ENCODE measurements at places on chromosomes 13 and 19.

DNA sequence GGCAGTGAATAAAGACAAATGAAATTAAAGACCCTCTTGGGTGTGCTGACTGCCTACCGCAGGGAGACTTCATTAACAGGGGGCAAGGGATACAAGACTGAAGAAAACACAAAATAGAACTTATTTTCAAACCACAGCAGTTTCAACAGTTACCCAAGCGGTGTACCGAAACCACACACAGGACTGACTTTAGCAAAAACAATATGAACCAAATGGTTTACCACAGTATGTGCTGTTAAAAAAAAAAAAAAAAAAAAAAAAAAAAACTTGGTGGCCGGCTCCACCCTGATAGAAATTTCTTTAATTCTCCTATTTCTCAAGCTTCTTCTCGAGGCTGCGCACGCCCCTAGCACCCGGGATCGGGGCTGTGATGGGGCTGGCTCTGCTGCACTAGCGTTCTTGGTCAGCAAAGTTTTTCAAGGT is 42.6 kb downstream of the KLF2 start:
- DNase-seq, result no peak

DNA sequence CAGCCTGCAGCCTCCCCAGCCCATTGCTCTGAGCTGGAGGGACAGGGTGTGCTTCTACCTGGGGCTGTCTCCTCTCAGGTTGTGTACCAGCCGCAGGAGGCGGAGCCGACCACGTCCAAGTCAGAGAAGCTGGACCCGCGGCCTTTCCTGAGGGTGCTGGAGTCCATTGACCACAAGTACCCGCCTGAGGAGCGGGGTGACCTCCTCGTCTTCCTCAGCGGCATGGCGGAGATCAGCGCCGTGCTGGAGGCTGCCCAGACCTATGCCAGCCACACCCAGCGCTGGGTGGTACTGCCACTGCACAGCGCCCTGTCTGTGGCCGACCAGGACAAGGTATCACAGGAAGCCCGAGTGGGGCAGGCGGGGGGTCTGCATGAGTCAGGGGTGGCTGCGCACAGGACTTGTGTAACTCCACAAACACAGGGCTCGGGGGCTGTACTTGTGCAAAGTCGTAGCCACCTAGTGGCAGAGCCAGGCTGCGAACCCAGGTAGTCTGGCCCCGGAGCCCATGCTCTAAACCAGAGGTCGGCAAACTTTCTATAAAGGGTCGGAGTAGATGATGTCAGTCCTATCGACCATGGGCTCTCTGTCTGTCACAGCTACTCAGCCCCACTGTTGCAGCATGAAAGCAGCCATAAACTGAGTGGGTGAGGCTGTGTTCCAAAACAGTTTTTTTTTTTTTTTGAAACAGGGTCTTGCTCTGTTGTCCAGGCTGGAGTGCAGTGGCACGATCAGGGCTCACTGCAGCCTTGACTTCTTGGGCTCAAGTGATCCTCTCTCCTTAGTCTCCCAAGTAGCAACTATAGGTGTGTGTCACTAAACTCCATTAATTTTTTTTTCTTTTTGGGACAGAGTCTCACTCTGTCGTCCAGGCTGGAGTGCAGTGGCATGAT is 8.9 kb downstream of the DHX34 start:
- DNase-seq, result no peak

DNA sequence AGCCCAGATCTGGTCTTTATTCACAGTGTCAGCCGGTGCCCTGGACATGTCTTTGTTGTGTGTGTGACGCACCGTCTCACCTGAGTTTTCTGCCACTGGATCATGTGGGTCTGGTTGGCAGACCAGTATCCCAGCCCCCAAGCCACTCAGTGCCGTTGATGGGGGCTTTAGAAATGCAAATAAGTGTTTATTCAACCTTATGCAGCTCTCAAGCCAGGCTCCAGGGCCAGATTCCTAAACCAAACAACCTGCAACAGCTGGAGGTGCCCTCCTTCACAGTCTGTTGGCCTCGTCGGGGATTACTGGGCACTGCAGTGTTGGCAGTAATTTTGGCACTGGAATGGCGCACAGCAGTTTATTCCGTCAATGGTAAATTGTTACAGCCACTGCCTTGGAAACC is 21.6 kb downstream of the FAM124A start:
- peak; percentile 12 for DNase-seq

DNA sequence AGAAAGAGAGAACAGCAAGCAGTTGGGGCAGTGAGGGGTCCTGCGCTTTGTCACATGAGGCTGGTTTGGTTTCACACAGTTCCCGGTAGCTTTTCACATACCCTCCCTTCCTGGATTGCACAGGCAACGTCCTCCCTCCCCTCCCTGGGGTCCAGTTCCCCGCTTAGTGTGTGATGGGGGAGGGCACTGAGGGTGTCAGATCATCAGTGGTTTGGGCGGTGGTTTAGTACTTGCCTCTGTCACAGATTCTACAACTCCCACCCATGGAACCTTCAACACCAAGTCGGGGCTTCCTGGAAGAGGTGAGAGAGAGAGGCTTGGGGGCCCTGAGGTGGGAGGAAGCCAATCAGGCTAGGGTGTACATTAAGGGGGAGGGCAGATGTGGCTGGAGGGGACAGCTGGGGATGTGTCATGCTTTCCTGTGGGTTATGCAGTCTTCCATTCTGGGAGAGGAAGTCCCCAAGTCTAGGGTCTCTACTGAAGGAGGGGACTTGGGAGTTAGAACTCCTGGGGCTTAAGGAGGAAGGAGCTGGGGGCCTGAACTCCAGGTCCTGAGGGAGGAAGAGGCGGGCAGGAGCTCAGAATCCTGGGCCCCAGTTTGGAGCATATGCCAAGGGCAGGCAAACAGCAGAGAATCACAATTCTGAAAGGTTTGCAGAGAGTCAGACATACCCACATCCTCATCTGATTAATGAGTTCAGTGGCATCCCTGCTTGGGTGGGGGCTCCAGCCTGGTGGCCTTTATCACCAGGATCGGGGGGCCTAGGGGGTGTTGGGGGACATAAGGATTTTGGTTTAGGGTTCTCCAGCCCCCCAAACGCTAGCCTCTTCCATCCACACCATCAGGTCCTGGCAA is at the start of gene NKG7:
Gene NKG7, minus strand, starts transcription at position 6 of the 856 bp plus-strand sequence. CDS start 119 bp downstream, outside the sequence.
- DNase-seq, result no peak

- DNase-seq, result no peak
These were observed 148.7 kb downstream of the NALCN start for GRCh38 chr13:101267656-101268055.

DNA sequence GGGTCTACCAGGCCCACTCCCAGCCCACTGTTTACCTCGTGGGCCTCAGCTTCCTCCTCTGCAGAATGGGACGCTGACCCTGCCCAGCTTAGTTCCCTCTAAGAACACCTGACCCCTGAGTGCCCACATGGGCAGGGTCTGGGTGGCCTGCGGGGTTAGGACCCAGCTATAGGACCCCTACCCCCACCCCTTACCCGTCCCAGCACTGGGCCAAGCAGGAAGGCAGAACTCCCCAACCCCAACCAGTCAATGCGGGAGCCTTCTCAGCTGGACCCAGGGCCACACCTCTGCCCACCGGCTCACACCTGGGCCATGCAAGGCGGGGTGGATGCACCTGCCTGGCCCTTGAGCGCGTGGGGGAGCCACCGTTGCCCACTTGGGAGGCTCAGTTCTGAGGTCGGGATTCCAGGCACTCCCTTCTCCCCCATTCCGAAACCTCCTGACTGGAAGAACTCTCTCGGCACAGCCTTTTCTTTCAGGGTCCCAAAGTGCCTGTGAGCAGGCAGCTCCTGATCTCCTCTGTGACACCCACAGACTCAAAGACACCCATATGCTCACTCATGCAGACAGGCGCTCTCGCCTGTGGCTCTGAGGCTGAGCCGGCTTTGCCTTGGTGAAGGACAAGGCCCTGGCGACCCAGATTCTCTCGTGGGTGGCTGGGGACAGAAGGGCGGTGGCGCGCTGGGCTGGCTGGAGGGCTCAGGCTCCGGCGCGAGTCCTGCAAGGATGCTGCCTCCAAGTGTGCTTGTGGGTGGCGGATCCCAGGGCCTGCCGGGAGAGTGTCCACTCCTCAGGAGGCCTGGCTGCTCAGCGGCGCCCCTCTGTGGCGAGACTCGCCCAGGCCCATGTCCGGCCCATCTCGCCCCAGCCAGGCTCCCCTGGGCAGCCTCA is 27.9 kb upstream of the PARP4 start:
- no peak for DNase-seq

- no peak for DNase-seq
These were observed 83.1 kb downstream of the ZNF557 start for GRCh38 chr19:7152568-7152967.

DNA sequence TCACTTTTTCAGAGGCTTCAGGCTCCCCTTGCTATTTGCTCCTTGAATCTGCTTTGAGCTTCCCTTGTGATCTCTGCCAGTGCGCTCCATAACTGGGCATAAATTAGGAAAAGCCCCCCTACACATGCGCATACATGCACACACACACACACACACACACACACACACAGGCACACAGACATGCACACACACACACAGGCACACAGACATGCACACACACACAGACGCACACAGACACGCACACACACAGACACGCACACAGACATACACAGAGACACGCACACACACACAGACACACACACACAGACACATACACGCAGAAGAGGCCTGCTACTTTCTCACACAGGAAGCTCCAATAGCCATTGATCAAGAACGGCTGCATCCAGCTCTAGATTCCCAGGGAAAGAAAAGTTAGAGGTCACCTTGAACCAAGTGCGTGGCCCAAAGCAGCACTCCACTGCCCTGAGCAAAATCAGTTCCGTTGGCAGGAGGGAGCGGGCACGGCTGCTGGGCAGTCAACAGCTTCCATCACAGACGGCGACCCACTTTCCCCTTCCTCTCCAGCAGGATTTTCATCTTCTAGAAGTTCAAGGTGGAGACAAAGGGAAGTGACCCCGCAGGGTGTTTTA is 145.6 kb downstream of the DPF1 start:
- no peak for DNase-seq

GRCh38 chr13:73168953-73169401 is 110.2 kb downstream of the KLF5 start:
- no peak for DNase-seq

DNA sequence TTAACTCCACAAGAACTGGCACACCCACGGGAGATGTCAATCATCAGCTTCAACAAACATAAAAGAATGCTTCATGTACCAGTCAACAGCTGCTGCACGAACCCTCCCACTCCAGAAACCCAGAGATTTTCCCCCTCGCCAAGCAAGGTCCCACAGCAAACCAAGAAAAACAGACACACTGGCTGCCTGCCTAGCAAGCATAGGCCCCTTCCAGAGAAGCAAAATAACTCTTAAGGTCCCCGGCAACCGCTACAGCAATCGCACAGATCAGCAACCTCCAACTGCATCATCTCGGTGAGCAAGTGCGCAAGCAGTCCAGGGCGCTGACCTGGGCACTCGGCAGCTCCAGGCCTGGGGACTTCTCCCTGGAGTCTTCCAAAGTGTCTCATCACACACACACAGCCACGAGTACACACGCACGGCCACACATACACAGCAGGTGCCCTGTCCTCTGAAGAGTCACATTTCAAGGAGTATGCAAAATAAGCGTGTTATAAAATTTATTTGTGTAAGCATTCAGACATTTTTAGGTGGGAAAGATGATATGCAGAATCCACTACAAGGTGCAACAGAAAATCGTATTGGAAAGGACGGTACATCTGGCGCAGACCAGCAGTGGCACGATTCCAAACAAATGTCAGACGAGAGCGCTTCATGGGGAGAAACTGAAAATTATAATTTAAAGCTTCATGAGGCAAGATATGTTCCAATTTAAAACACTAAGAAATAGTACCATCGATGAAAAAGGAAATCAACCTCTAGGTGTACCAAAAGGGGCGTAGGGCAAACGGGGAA is 125.0 kb downstream of the STK24 start:
- DNase-seq, result no peak

GRCh38 chr19:48279747-48280146 is 9.9 kb downstream of the ZNF114 start:
- no peak for DNase-seq

DNA sequence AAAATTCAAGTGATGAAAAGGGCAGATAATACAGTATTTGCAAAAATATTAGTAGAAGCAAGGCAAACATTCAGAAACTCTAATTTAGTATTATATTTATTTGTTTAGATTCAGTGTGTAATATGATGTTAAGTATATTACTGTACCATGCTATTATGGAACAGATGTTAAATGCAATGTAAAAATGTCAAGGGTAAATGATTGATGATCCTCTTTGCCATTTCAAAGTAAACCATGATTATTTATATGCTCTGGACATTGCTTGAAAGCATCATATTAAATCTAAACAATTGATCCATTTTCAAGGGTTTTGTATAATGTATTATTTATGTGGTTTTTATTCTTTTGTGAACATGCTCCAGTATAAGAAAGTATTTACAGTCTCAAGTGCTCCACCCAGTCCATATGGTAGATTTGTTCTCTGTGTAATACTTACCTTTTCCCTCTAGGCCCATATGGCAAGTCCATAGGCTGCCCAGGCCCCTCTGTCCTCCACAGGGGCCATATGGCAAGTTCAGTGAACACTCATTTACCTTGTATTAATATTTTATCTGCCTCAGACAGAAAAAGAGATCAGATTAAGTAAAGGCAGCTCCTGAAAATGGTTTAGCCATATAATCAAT is 353.5 kb downstream of the DACH1 start:
- DNase-seq, result no peak

DNA sequence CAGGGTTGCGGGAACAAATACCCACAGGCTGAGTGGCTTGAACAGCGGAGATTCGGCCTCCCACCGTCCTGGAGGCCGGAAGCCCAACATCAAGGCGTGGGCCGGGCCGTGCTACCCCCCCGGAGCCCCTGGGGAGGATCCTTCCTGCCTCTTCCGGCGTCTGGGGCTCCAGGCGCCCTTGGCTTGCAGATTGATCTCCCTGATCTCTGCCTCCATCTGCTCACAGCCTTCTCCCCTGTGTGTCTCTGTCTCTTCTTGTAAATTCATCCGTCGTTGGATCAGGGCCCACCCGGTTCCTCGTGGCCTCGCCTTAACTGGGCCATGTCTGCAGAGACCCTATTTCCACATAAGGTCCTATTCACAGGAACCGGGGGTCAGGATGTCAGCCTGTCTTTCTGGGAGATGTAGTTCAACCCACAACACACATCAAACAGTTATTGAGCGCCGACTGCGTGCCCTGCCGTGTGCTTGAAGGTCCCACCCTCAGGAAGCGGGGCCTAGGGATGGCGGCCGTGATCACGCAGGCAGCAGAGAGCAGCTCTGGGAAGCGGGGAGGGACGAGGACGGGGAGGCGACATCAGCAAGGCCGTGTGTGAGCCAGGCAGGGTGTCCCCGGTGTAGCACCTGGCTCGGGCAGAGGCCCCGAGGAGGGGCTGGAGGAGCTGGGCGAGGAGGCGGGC is 21.3 kb downstream of the HCN2 start:
- DNase-seq, result no peak

DNA sequence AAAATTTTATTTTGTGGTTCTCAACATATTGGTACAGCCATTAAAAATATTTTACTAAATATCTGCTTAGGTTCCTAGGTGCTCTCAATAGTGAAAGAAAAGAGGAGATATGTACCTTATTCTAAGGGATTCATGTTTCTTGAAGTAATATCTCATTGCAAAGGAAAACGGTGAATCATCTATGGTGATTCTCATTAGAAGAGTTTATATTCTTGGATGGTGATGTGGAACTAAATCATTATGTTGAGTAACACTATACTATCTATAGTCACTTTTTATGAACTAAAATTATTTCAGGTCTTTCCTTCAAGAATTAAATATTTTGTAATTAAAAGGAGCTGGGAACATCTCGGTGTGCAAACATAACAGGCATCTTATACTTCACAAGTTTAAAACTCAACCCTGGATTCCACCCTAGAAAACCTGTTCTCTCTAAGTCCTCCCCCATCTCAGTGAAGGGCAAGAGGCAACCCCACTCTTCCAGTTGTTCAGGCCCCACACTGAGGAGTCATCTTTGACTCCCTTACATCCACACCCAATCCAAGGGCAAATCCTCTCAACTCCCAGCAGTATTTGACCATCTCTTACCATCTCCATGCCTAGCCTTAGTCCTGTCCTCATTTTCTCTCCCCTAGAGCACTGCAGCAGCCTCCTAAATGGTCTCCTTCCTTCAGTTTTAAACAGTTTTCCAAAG is 140.1 kb downstream of the RGCC start:
- DNase-seq, result no peak
